ENCODE measurements at places on chromosomes 2 and 18.

- no peak for DNase-seq
These were observed 794.4 kb upstream of the FSHR start for GRCh38 chr2:49948744-49949143.

DNA sequence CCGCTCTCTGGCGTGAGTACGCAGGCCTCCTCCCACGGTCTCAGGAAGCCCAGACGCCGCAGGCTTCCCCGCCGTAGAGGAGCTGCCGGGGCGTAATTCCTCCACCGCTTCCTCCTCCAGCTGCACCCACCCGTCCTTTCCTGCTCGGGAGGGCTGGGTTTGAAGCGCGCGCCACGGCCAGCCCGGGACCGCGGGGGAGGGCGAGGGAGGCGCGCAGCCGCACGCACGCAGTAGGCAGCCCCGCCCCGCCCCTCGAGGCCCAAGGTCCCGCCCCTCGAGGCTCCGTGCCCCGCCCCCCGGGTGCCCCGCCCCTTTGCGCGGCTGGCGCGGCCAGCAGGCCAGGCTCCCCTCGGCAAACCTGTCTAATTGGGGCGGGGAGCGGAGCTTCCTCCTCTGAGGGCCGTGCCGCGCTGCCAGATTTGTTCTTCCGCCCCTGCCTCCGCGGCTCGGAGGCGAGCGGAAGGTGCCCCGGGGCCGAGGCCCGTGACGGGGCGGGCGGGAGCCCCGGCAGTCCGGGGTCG lies at the start of gene MALT1:
Gene MALT1, plus strand, starts transcription at position 355 of the 521 bp plus-strand sequence. CDS start 179 bp downstream, outside the sequence.
- DNase-seq: peak; percentile 83

GRCh38 chr2:118151831-118152230 lies 63.6 kb downstream of the INSIG2 start:
- no peak for DNase-seq

GRCh38 chr2:240989451-240990265 lies 8.8 kb upstream of the SNED1 start:
- no peak for DNase-seq

DNA sequence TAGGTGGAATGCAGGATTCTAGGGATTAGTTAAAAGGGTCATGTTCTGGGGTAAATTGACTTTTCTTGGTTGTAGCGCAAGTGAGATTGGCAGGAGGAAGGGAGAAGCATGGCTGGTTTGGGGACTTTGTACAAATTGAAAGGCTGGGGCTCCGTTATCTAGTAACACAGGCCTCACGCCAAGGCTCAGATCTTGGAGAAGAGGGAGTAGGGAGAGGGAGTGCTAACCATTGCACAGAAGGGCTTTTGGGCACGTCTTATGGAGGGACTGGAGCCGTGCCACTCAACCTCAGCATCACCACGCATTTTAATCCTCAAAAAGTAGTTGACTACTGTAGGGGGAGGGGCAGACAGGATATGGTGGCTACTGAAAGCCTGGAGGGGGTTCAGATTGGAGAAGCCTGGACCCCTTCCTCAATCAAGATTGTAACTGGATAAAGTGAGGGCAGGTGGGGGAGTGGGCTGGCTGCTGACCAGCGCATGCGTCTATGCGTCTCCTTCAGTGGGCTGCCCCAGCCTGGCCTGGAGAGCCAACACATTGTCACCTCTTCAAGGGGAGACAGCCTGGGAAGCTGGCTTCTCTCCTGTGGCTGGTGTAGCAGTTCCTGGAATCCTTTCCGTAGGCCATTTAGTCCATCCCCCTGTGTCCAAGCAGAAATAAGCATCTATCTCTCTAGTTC lies 14.3 kb downstream of the IGFBP5 start:
- no peak for DNase-seq

GRCh38 chr18:26764586-26764985 lies 100.9 kb downstream of the AQP4 start:
- DNase-seq: no peak

DNA sequence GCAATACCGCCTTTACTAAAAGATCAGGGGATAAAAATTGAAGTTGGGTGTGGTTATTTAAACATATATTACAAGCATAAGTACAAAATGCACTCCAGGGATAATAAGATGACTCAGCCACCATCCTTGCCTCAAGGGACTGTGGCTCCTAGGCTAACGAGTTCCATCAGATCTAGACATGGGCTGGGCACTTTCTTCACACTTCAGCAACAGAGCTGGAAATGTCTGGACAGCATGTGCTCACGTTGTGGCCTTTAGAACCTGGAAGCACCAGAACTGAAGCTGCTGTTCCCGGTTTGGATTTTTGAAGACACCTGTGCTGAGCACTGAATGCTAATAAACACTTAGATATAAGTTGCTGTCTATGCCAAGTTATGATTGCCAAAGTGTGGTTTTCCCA lies 384.2 kb upstream of the SALL3 start:
- no peak for DNase-seq

DNA sequence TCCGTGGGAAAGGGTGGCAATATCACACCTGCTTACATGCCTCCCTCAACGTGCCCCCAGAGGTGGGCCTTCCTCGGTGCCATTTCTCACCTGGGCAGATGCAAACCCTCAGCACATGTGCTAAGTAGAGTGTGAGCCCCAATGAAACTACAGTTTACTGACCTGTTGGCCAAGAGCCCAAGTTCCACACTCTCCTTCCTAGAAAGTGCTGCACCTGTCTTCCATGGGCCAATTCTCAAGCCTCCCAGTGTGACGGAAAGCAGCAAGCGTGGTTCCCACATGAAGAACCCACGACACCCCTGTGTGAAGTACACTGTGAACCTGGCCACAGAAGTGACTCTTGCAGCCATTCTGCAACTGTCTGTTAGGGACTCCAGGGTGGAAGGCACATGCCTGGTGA lies 73.7 kb downstream of the UXS1 start:
- DNase-seq: no peak

GRCh38 chr2:65003037-65003436 lies 13.8 kb downstream of the SLC1A4 start:
- DNase-seq: no peak

- DNase-seq: no peak
These were observed 90.8 kb downstream of the PTPRM start for GRCh38 chr18:7657937-7658336.

GRCh38 chr2:28544922-28545589 lies 49.2 kb downstream of the PLB1 start:
- no peak for DNase-seq

DNA sequence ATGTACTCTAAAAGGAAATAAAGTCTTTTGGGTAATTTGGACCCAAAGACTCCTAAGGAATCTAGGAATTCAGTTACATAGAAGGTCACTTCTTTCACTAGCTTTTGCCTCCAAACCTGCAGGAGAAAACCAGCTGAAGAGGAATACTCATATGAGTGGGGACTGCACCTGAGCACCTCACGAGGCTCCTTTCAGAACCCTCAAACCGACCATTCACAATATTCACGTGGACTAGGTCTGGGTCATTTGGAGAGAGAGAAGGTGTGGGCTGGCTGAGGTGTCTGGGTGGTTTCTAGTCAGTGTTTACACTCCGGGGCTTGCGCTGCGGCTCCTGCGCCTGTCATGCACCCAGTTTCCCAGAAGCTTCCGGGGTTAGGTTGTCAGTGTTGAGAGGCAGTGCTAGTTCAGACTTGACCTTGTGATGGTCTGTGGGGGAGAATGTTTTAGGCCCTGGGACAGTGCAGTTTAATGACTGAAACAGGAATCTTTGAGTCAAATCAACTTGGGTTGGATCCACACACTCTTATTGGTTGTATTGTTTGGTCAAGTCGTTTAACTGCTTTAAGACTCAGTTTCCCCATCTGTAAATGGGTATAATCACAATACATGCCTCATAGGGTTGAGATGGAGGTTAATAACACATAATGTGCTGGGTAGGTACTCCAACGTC lies 78.4 kb downstream of the LIMS1 start:
- no peak for DNase-seq

- no peak for DNase-seq
These were observed 478.2 kb downstream of the ARHGAP15 start for GRCh38 chr2:143607231-143608062.

GRCh38 chr2:145184741-145185651 lies 665.1 kb upstream of the ZEB2 start:
- DNase-seq: no peak

DNA sequence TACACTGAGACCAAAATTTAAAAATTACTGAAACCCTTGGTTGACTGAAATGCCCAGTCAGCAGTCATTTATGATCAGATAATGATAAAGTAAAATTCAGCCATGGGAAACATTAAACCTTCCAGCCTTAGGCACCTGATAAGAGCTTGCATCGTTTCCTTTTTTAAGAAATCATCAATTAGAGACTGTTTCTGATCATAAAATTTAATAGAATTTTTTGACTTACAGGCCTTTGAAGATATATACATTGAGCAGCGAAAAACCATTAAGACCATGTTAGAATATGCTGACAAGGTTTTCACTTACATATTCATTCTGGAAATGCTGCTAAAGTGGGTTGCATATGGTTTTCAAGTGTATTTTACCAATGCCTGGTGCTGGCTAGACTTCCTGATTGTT lies 99.6 kb upstream of the CSRNP3 start:
- no peak for DNase-seq

DNA sequence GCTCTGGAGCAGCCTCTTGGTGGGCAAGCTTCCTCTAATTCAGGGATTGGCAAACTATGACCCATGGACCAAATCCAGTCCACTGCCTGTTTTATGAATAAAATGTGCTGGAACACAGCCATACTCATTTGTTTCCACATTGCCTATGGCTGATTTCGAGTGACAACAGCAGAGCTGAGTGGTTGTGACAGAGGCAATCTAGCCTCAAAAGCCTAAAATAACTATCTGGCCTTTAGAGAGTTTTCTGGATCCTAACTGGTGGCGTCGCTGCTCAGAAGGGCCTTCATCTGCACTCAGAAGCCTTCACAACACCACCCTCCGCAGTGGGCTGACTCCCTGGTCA lies 147.1 kb downstream of the CCBE1 start:
- no peak for DNase-seq

GRCh38 chr18:69936191-69936558 lies 11.5 kb downstream of the CD226 start:
- no peak for DNase-seq

GRCh38 chr2:23449413-23449812 lies 64.4 kb downstream of the KLHL29 start:
- peak; percentile 30 for DNase-seq

- DNase-seq: no peak
These were observed 83.5 kb upstream of the SERPINE2 start for GRCh38 chr2:224122542-224122941.

GRCh38 chr2:12240206-12240605 lies 476.5 kb upstream of the TRIB2 start:
- no peak for DNase-seq

DNA sequence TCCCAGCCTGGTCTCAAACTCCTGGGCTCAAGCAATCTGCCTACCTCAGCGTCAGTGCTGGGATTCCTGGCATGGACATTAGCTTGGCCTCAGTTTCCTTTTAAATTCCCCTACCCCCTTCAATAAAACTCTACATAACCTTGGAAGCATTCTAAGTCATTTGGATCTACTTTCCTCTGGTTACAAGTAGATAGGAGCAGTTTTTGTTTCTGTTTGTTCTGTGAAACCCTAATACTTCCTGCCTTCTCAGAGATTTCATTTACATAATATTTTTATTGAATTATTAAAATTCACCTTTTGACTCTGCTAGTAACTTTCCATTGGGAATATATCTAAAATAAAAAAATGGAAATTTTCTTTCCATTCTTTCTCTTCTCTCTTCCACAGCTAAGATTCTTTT lies 25.9 kb downstream of the GIGYF2 start:
- DNase-seq: no peak

DNA sequence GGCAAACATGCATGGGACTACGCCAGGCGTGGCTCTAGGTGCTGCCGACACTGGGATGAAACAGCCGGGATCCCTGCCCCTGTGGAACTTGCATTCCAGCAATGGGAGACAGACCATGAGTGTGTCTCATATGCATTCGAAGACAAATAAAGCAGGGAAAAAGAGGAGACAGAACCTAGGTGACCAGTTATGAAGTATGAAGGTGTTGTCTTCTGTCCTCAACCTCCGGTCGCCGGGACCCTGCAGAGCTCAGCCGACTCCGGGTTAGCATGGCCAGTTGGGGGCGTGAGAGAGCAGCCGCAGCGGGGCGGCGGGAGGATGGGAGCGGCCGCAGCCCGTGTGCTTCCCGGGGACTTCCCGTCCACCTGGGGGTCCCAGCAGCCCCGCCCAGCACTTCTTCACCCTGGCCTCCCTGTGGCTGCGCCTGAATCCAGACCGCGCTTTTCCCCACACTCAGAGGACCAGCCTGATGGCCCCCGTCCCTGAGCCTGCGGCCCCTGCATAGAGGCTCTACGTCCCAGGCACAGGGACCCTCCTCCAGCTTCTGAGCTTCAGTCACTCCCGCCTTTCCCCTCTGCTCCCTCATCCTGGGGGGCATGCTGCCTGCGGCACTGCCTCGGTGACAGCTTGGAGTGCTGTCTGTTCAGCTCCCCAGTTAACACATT lies 11.4 kb downstream of the ID2 start:
- no peak for DNase-seq

DNA sequence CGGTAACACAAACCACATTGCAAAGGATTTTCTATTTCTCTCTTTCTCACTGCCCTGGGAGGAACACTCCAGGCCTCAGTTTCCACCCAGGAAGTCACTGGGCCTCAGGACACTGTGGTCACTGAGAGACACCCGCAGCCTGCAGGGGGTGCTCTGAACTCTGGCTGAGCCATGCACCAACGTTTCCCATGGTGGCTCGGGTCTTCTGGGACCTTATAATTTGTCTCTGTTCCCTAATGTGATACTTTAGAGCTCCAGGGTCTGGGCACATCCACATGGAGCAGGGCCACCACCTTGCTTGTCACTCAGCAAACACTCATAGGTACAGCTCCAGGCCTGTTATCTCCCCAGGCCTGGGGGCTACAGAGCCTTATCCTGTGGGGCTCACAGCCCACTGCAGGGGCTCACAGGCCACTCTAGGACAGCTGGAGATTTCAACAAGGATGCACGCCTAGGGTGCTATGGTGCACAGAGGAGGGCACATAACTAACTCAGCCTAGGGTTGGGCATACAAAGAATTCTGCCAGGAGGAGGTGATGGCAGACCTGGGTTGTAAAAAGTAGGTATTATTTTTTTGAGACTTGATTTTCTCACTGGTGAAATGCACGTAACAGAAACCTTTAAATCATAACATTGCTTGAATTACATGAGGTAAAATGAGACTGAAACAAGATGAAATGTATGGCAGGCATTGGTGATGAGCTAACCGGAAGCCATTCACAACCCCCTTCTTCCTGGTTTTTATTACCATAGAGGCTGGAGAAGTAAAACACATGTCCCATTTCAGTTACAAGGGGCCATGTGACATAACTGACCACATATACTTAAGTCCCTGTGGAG lies 3.0 kb upstream of the HS1BP3 start:
- DNase-seq: no peak

- no peak for DNase-seq
These were observed 552.5 kb upstream of the CRIM1 start for GRCh38 chr2:35803126-35803525.

- DNase-seq: no peak
These were observed 1.0 kb downstream of the RTN4 start for GRCh38 chr2:55049043-55049820.

GRCh38 chr2:171046048-171046560 lies 114.6 kb downstream of the TLK1 start:
- no peak for DNase-seq

- no peak for DNase-seq
These were observed 100.6 kb upstream of the ITGA4 start for GRCh38 chr2:181356526-181357130.

- DNase-seq: no peak
These were observed 525.8 kb upstream of the LINC00305 start for GRCh38 chr18:64674694-64675093.
